ENCODE measurements at places on chromosomes 5 and 9.

DNA sequence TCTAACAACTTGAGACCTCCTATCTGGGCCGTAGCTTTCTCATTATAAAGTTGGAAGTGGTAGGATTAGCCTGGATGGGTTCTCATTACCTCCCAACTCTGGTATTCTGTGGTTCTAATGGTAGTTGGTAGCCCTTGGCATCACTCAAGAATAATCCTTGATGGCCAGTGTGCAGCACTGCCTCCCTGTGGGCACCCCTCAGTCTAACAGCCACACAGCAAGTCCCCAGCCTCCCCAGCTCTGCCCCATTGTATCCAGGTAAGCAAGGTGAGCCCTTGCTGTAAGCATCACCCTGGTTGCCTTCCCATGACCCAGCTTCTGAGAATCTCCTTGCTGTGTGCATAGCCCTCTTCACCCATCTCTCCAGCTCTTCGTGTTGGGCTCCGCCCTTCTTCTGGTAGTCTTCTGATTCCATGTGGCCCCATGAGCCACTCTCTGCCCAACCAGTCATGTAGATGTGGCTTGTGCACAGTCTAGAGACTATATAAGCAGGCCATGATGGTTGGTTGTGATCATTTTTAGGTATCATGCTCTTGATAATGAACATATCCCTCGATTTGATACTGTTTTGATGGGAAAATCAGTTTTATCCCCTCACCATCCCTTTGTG lies 57.6 kb upstream of the GRHPR start:
- peak; percentile 24 for DNase-seq

DNA sequence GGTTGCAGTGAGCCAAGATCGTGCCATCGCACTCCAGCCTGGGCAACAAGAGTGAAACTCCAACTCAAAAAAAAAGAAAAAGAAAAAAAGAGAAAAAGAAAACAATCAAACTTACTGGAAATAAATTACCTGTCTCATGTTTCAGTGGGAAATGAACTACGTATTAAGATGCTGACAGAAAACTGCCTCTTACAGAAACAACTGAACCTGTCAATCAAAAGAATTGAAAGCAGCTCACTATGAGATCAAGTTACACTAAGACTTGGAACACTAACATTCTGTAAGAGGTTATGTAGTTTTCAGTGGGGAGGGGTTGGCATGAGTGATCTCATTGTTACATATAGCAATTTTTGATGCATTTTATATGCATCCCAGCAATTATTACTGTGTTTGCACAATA lies 64.4 kb upstream of the SPATA31E1 start:
- no peak for DNase-seq

GRCh38 chr5:103867857-103868598 lies 305.4 kb upstream of the NUDT12 start:
- DNase-seq = no peak

DNA sequence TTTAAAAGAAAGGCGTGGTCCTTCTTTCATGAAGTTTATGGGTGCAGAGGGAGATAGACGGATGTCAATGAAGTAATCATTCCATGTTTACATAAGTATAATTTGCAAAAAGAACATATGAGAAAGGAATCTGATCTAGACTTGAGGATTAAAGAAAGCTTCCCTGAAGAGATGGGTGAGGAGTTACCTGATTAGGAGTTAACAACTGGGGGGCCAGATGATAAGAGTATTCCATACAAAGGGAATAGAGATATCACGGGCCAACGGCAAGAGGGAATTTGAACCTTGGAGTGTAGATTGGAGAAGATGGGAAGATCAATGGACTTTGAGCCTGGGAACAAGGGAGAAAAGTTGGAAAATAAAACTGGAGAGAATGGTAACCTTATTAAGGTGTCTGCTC lies 1959.9 kb upstream of the WWC1 start:
- DNase-seq = no peak

- DNase-seq = no peak
Observed at GRCh38 chr5:33299621-33300208, 141.1 kb upstream of the TARS1 start.

DNA sequence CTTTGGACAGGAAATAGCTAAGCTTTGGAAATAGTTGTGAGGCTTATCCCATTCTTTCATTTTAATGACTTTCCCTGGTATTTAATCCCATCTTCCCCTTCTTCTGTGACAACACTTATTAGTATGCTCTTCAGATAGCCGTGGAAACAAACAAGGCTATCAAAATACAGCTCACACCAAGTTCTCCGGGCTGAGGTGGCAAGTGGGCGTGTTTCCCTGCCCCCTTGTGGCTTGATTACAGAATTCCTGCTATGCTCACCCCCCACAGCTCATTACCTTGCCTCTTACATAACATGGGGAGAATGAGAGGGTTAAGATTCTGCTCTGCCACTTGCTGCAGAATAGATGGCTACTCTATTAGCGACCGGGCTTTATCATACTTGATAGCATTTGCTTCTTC lies 437.1 kb upstream of the TLE4 start:
- no peak for DNase-seq

- DNase-seq = no peak
Observed at GRCh38 chr9:101400120-101400519, 1.5 kb downstream of the ZNF189 start.

- no peak for DNase-seq
Observed at GRCh38 chr9:38652486-38652885, 32.1 kb upstream of the ANKRD18A start.

DNA sequence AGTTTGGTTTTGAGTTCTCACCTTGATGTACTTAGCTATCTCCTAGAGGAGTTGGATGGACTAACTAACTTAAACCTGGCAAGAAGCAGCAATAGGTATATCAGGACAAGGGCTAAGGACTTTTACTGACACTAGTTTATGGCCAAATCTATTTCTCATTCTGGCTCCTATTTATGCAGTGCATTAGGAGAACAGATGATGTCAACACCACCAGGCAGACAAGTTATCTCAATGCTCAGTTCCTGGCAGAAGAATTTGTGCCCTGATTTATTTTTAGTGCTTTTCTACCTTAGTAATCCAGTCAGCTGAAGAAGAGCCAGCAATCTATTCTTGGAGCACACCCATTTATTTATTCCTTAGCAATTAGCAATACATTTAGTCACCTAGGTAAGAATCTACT lies 30.7 kb upstream of the MYOT start:
- DNase-seq = no peak

DNA sequence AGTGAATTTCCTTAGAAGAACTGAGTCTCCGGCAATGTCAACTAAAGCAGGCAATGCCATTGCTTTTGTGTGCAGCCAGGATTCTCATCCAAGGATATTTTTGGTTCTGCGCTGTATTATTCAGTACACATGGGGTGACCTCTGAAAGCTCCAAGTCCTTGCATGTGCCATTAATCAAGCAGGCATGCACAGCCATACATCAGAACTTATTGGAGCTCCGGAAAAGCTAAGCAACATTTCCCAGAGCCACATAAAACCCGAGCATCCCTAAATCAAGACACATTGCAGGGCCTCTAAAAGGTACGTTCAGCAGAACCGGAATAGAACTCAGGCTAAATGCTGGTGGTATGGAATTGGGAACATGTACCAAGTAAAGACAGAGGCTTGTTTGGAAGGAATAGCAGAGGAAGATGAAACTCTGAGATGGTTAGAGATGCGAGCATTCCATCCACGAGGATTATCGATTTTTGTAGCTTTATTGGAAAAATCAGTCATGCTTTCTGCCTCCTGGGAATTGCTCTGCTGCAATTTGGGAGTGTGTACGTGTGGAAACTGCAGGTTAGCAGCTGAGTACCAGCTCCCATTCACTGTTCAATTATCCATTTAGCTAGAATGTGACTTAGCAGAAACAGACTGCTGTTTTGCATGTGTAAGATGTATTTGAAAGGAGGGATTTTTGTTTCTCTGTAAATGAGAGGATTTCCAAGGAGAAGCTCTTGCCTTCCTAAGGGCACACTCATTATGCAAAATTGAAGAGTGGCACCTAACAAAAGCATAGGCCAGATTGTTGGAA lies 143.7 kb upstream of the WWC1 start:
- DNase-seq = no peak

DNA sequence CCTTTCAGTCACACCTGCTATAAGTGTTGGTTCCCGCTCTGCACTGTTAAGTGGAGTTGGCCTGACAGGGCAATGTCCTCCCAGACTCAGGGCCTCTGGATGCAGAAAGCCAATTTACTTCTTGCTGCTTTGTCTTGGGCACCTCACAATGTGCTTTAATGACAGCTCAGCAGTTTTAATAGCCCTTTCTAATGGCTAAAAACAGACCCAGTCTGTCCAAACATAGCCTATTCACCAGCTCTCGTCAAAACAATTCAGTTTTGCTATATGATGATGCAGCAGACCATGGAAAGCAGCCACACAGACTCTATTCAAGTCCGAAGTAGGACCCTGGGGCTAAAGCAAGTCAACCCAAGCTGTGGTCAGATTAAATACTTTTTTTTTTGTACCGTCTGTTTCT lies 529.1 kb upstream of the SEMA6A start:
- no peak for DNase-seq

DNA sequence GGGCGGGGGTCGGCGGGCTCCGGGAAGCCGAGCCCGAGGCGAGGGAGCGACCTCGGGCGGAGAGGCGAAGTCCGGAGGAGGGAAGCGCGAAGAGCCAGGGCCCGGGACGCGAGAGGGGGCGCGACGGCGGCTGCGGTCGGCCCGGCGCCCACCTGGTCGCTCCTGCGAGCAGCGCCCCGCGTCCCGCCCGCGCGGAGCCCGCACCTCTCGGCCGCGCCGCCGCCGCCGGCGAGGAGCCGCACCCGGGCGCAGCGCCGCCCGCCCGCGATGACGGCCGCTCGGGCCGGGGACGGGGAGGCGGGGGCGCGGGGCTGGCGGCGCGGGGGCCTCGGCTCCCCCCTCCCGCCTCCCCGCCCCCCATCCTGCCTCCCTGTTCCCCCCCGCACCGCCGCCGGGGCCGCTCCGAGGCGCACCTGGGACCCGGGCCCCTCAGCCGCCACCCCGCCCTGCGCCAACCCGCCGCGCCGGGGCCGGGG lies 2.6 kb downstream of the NR5A1 start:
- no peak for DNase-seq

GRCh38 chr5:153555420-153556114 lies 65.1 kb downstream of the GRIA1 start:
- DNase-seq = no peak

- no peak for DNase-seq
Observed at GRCh38 chr5:142403583-142403982, 78.8 kb upstream of the SPRY4 start.

DNA sequence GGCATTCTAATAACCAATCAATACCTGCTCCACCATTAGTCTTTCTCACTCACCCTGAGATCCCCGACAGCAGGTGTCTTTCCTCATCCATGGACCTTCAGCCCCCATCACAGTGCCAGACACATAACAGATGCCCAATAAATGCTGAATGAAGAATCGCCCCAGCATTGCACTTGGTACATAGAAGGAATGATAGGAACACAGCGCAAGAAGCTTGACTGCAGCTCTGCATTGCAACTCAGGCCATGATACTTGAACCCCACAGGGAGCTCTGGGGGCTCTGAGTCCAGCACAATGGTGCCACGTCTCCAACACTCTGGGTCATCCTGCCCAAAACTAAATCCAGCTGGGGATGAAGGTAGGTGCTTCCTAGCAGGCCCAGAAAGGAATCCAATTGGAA lies 355.0 kb upstream of the SLC30A5 start:
- no peak for DNase-seq

- DNase-seq = no peak
Observed at GRCh38 chr9:135805422-135806022, 101.8 kb downstream of the CAMSAP1 start.

GRCh38 chr5:2507611-2508010 lies 243.9 kb downstream of the IRX2 start:
- no peak for DNase-seq

DNA sequence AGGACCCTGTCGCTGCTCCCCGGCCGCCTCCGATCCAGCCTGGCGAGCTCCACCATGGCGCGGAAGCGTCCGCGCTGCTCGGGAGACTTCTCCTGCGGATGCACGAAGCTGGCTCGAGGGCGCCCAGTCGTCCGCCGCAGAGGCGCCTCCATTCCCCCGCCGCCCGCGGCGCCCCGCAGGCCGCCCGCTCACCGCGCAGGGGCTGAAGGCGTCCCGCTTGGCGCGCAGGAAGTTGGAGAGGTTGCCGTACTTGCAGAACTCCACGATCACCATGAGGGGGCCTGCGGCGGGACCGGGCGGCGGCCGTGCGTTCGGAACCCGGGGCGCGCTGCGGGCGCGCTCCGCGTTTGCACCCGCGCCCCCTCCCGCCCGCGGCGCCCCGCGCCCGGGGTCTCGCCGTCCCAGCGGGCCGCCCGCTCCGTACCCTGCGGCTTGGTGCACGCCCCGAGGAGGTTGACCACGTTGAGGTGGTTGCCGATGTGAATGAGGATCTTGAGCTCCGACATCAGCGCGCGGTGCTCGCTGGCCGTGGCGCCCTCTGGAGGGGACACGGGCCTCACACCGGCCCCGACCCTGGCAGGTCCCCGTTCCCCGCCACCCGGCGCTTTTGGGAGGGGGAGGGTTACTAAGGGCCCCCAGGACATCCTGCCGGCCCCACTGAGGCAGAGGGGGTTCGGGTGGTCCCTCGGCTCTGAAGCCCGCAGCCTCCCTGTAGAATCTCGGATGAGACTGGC lies 27.7 kb upstream of the SCGB3A1 start:
- peak; percentile 63 for DNase-seq

GRCh38 chr5:173798127-173798810 lies 89.9 kb upstream of the CPEB4 start:
- no peak for DNase-seq

GRCh38 chr5:174970502-174970901 lies 246.1 kb downstream of the MSX2 start:
- DNase-seq = no peak

DNA sequence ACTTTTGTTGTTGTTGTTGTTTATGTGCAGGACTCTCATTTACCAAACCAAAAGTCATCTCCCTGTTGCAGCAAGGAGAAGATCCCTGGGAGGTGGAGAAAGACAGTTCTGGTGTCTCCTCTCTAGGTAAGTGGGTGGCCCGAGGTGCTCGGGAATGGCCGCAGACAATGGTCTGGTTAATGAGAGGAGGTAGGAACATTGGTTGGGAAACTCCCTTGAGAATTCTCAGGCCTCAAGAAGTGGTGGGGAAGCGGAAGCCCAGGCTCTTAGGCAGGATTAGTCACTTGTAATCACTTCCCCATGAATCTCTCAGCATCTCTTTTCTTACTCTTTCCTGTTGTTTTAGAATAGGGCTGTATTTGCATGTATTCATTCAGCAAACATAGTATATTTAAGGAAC lies 7.2 kb downstream of the ZNF354B start:
- DNase-seq = no peak

- DNase-seq = no peak
Observed at GRCh38 chr5:168656633-168657032, 77.5 kb upstream of the PANK3 start.

GRCh38 chr5:14781106-14781505 lies 90.5 kb downstream of the ANKH start:
- peak; percentile 5 for DNase-seq

GRCh38 chr9:137277329-137278041 lies at the start of gene TOR4A:
TSS of gene TOR4A (plus strand) at chr9:137277726. CDS start at chr9:137278690, 964 bp downstream.
- DNase-seq = peak; percentile 42

DNA sequence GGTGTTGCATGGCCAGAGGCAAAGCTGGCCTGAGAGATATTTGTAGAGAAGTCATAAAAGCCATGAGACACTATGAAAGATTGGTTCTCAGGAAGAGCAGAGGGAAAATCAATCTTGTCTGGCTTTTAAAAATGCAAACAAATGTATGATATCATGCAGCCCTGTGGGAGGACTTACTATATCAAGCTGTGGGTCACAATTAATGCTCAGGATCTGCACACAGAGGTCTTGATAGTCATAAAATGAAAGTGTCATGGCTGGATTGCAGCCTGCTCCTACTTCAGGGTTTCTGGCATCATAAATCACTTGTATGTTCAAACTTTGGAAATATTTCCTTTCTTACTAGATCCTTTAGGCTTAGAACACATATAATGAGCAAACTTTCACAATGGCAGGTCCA lies 151.5 kb downstream of the SEMA6A start:
- no peak for DNase-seq
